Pulmonary artery endothelial cell (primary cell): ENCODE measurements at places on chromosomes 1 and 21. TPM values are rescaled to one million over a fixed set of nuclear protein-coding genes. Genes with fewer than 3 reads are reported as not detected.

The LPAR3 gene
- total RNA-seq: 0.67 TPM in 1 of 2 replicates, not detected in the other

DNA sequence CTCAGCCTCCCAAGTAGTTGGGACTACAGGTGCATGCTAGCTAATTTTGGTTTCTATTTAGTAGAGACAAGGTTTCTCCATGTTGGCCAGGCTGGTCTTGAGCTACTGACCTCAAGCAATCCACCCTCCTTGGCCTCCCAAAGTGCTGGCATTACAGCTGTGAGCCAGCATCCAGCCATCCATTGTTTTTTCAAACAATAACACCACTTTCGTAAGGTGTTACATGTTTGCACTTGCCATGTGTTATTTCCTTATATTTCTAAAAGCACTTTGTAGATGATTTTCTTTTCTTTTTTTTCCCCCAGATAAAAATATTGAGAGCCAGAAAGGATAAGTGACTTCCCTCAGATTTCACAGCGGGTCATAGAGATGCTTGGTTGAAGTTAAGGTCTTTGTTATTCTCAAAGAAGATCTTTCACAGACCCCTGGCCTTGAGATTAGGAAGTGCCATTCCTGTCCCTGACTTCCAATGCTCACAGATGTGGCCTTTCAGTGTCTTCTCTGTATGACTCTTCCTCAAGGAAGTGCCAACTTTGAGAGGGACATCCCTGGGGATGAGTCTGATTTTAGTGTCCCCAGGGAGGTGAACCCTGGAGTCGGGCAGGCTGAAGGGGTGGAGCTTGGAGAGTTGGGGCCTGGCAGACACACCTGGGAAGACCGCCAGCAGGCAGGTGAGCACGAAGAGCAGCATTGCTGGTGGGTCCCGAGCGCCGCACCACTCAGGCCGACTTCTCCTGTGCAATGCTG is 6.3 kb downstream of the PIGR start:
- DNase-seq: no peak

DNA sequence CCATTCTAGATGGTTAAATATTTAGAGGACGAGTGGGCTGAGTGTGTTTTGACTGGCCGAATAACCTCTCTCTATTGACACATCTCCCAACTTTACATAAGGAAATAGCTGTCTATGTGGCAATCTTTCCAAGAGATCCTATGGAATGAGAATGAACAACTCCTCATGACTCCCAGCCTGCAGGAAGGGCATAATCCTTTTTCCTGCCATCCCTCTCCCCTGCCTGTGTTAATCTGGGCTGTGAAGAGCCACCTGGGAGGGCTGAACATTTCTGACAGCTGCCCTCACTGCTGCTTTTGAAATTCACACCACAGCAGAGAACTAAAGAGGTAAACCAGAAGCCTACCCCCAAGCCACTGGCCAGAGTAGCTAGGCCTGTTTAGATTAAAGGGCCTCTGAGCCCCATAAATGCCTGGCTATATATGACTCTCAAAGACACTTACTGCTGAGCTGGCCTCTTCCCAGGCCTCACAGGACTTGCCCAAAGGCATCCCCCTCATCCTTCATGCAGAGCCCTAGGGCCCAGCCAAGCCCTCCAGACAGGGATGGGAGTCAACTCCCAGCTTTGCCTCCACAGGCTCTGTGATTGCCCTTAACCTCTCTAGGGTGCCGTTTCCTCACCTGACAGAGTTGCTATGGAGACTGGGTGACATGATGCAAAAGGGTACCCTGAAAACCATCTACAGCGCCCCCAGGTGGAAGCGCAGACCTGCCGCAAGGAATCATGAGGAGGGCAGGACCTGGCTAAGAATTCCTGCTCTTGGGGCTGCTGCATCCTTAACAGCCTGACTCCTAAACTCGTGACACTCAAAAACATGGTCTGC is 42.0 kb upstream of the LDLRAP1 start:
- DNase-seq: no peak

- DNase-seq: no peak
These were observed 68.8 kb downstream of the MAB21L3 start for GRCh38 chr1:116179964-116180363.

GRCh38 chr1:150371110-150371509 is 7.2 kb downstream of the RPRD2 start:
- no peak for DNase-seq

The PTAFR gene
- 0.20 and 0.21 TPM in 2 replicates for total RNA-seq

The BCL10 gene
- total RNA-seq: 54.9 and 69.8 TPM in 2 replicates

DNA sequence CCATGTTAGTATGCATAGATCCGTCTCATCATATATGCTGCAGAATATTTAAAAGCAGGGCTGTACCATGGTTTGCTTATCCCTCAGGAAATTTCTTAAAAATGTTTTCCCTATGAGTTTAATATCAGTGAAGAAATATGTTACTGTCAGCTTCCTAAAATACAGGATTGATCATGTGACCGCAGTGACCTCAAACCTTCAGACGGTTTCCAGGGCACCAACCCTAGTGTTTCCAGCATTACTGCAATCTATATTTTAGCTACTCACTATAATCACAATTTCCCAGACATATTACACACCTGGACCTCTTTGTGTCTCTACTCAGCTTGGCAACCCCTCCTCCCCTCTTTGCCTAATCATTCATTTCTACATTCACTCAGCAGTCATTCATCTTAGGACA is 7.7 kb upstream of the SDHB start:
- no peak for DNase-seq

GRCh38 chr1:235009561-235010306 is 118.9 kb downstream of the TOMM20 start:
- no peak for DNase-seq

GRCh38 chr1:85467929-85468540 is 3.1 kb upstream of the DDAH1 start:
- no peak for DNase-seq

- no peak for DNase-seq
These were observed 6.7 kb upstream of the RNASEL start for GRCh38 chr1:182595641-182596240.
